ENCODE measurements at places on chromosomes 16 and 17.

- DNase-seq, result no peak
These were observed 24.2 kb downstream of the SAP30BP start for GRCh38 chr17:75691371-75691791.

DNA sequence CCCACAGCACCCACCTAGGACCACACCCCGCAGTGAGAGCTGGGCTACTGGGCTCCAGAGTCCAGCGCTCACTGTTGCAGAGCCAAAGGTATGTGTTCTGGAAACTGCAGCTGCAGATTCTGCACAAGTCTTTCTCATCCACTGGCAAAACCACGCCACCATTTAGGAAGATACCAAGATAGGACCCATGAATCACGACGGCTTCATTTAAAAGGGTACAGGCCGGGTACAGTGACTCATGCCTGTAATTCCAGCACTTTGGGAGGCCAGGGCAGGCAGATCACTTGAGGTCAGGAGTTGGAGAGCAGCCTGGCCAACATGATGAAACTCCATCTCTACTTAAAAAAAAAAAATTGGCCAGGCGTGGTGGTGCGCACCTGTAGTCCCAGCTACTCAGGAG lies 18.8 kb downstream of the FOXF1 start:
- DNase-seq, result no peak

- DNase-seq, result no peak
These were observed 20.6 kb downstream of the GLYR1 start for GRCh38 chr16:4826526-4826925.

DNA sequence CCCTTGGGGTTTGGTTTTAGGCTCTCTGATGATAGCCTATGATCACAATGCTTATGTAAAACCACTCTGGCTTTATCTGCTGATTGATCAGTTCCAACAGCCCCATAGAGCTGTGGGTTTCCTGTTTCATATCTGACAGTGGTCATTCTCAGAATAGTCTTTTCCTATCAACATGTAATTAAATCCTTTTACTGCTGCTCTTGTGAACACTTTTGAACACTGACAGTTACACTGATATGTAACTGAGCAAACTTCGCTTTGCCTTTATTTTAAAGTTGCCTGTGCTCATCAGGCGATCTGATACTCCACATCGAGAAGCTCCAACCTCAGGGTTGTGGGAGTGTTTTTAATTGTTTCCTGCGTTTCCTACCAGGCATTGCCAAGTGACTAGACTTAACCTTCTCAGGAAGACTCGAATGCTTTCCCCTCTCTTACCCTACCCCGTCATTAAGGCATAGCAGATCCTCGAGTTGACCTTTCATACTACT lies 17.3 kb upstream of the CLEC18B start:
- no peak for DNase-seq

- DNase-seq, result no peak
These were observed 5.3 kb upstream of the MKS1 start for GRCh38 chr17:58224315-58224714.

DNA sequence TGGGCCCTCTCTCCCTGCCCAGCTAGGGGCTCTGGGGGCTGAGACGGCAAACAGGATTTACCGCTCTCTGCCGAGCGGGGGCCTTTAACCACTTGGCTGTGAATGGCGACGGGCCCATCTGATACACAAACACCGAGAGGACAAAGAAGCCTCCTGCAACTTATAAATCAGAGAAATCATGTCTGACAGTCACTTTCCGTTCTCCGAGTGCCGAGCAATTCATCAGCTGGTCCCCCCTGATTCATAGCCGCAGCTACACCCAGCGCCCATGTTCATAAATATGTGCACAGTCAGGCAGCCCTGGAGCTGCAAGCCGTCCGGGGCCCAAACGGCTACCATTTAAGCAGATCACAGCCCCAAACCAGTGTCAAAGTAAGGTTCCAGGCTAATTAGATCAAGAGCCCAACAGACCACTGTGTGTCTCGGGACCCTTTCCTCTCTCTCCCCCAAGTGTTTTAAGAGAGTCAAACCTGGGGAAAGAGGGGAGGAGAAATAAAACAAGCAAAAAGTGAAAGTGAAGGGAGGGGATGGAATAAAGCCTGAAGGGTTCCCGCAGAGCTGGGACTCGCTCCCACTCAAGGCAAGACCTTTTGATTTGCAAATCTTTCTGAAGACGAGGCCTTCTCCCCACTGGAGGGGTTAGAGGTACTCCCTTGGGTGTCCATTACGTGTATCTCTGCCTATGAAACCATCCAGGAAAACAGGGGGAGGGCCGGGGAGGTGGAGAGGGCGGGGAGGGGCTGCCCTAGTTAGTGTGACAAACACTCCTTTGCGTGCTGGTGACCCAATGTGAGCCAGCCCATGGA lies 154.7 kb downstream of the C16orf78 start:
- DNase-seq, result no peak

DNA sequence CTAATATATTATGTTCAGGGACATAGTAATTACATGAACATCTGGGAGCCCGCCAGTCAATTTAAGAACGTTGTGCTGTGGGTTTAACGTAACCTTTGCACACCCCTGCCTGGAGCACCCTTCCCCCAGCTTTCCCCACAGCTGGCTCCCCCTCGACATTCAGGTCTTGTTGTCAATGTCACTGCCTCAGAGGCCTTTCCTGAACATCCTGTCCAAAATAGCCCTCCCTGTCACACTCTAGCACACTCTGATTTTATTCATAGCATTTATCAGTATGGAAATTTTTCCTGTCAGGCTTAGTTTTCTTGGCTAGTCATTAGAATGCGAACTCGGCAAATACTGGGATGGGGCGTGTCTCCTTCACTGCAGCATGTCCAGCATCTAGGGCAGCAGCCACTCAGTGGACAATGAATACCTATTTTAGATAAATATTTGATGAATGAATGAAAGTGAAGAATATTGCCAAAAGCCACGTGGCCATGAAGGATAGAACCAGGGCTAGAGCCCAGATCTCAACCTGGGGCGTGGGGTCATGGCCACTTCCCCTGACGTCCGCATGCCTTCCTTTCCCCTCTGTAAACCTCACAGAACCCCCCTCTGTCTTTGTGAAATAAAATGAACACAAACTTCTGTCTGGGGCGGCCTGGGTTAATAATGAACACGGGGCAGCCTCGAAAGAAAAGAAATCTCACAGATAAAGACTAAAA lies 10.5 kb downstream of the PIK3R6 start:
- DNase-seq, result no peak

GRCh38 chr17:49552070-49552751 lies 23.5 kb upstream of the NXPH3 start:
- no peak for DNase-seq

GRCh38 chr16:59514651-59515050 lies 780.5 kb upstream of the GOT2 start:
- no peak for DNase-seq

DNA sequence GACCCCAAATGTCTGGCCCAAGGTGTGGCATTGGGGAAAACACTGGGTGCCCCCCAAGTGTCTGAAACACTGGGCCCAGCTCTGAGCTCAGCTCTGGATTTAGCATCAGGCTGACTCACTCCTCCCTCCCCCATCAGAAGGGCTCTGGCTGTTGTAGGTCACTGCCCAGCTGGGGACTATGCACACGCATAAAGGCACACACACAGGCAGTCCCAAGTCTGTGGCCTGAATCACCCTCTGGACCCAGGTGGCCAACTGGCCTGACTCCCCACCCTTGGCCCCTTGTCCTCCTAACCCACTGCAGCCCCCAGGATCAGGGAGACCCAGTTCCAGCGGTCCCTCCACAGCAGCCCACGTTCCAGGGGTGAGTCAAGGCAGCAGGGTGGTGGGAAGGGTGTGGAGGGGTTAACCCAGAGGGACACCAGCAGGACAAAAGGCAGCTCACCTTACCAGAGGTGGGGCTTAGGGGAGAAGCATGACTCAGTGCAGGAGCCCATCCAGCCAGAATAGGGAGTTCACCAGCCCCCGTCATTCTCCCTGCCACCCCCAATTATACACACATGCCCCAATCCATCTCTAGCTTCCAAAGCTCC lies 47.0 kb downstream of the MYO18A start:
- DNase-seq, result no peak

- no peak for DNase-seq
These were observed 36.2 kb upstream of the TEKT3 start for GRCh38 chr17:15377616-15378015.

- DNase-seq, result no peak
These were observed 36.3 kb downstream of the MARF1 start for GRCh38 chr16:15606518-15607220.

GRCh38 chr16:29662000-29662728 lies 883 bp upstream of the SPN start:
- no peak for DNase-seq
